ENCODE measurements at places on chromosomes 5 and 9.

DNA sequence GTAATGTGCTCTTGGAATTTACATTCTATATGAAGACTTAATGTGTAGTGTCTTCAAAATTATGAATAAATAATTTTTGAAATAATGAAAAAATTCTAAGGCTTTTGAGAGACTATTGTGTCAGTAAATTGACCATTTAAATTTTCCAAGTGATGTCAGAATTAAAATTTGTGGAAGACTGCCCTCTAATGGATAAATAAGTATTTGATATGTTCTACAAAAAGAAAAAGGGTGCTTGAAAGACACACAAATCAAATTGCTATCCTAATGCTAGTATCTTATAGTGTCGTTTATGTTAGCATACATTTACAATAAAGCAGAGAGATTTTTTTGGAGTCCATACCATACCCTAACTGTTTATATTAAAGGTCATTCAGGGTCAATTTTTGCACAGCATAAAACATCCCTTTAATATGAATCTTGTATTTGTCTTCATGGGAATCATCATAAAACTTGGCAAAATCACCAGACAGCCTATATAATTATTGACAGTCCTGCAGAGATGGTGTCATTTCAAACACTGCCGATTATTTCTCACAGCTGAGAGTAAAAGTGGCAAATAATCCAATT is 120.8 kb upstream of the SLC27A6 start:
- no peak for DNase-seq

DNA sequence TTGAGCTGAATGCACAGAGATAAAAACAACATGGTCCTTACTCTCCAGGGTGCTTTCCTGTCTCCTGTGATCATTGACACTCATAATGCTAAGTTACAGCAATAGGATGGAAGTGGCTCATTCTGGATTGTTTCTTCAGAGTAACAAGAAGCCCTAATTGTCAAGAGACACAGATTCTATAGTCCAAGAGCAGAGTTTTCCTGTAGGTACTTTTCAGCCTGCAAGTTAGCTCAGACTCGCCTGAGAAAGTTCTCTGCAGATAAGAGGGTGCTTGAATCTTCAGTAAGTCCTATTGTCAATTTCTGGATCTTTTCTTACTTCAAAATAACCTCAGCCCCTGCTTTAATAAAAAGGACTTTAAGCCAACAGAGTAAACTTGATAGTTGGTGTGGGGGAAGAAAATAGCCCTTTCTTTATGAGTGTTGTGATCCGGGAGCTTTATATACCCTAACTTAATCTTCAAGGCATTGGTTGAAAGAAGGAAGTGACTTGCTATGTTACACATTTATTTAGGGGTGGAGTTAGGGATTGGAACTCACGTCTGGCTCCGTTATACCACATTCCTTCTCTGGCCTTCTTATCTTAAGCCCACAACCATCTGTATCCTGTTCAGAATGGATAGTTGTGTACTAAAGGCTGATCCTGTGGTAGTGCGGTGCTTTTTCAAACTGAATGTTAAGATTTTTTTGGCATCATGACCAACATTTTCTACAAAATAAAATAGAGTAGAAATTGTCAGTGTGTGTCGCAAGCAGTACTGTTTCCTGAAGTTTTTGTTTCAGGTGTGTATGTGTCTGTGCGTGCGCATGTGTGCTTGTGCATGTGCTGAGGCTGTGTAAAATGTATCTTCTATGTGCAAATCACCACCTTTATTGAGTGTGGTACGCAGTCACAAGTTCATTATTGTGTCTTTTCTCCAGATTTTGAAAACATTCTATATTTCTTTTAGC is 173.9 kb downstream of the WDR70 start:
- no peak for DNase-seq

GRCh38 chr5:130995254-130995515 is 169.9 kb downstream of the HINT1 start:
- no peak for DNase-seq

DNA sequence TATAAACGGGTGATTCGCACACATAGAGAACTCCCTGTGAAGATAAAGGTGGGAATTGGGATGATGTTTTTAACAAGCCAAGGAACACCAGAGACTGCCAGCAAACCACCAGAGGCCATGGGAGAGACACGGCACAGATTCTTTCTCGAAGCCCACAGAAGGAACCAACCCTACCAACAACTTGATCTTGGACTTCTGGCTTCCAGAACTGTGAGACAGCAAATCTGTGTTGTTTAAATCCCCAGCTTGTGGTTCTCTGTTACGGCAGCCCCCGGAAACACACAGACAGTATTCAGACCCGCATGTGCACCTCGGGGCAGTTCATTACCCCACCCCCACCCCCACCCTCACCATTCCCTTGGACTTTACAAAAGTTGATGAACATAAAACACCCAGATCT is 12.8 kb downstream of the AMBP start:
- DNase-seq = no peak

All from BJ (cell line).